ENCODE measurements at places on chromosomes 11 and 22. TPM values are rescaled to one million over a fixed set of nuclear protein-coding genes. Genes with fewer than 3 reads are reported as not detected.

DNA sequence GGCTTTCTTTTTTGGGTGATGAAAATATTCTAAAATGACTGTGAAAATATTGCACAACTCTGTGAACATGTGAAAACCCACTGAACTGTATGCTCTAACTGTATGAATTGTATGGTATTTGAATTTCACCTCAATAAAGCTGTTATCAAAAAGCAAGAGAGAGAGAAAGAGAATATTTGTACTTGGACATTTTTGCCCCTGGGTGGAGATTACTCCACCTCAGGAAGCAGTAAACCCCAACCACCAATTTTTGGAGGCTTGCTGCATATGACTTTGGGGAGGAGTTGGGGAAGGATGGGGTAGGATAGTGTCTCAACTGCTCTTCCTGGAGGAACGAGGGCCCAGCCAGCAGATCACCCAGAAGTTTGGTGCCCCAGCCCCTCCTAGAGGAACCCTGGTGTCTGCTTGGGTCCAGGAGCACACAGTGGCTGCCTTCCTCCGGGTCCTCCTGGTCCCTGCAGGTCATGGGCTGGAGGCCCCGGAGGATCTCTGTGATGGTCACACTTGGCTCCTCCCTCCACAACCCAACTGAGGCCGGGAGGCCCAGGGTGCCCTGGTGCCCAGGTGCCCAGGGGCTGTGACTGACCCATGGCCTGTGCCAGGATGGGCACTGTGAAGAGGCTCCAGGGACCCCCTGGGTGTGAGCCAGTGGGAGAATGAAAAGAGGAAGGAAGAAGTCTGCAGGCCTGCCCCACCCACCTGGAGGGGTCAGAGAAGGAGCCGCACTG, 15.3 kb upstream of the PICK1 start:
- no peak for DNase-seq

- no peak for DNase-seq
Observed at GRCh38 chr11:78741741-78742140, 167.1 kb upstream of the NARS2 start.

GRCh38 chr11:126105022-126105747, 42.5 kb upstream of the CDON start:
- DNase-seq, result no peak

- DNase-seq, result no peak
Observed at GRCh38 chr11:8250981-8251615, 12.6 kb downstream of the LMO1 start.

DNA sequence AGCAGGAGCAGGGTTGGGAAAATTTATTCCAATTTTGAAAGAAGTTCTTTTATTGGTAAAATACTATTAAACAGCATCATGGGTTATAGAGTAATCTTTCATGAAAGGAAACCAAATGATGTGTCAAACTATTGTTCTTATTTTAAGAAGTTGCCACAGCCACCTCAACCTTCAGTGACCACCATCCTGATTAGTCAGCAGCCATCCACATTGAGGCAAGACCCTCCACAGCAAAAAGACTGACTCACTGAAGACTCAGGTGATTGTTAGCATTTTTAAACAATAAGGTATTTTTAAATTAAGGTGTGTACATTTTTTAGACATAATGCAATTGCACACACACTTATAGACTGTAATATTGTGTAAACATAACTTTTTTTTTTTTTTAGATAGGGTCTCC, 3.7 kb upstream of the HEPHL1 start:
- DNase-seq, result no peak

DNA sequence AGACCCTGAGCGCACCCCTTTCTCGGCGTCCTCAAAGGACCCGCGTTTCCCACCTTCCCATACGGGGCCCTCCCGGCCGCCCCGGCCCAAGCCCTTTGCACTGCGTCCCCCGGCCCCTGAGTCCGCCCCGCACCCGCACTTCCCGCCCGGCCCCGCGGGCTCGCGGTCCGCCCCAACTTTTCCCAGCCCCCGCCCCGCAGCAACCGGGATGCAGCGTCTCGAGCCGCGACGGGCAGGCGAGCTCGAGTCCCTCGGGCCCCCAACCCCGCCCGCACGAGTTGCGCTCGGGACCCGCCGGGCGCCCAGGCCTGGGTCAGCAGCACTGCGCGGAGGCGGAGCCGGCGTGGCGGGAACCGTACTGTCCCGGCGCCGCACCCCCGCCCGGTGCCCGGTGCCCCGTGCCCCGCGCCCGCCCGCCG, 371 bp downstream of the SMCO4 start:
- DNase-seq, result no peak

GRCh38 chr22:37017356-37017755, 1.9 kb downstream of the TST start:
- DNase-seq, result no peak

DNA sequence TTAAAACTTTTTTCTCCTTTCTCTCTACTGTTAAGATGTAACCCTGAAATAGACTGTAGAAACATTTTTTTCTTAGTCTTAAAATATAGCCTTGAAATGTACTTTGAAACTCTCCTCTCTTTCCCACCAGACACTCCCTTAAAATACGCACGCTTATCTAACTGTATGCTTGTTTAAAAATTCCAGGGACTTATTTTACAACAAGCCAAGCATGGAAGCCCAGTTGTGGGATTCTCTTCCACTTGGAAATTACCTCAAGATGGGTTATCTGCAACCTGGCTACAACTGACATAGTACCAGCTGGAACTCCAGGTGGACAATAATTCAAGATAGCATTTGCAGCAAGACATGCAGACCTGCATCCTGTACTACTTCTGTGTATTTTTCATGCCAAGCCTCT, 12.1 kb upstream of the CHORDC1 start:
- DNase-seq, result no peak

DNA sequence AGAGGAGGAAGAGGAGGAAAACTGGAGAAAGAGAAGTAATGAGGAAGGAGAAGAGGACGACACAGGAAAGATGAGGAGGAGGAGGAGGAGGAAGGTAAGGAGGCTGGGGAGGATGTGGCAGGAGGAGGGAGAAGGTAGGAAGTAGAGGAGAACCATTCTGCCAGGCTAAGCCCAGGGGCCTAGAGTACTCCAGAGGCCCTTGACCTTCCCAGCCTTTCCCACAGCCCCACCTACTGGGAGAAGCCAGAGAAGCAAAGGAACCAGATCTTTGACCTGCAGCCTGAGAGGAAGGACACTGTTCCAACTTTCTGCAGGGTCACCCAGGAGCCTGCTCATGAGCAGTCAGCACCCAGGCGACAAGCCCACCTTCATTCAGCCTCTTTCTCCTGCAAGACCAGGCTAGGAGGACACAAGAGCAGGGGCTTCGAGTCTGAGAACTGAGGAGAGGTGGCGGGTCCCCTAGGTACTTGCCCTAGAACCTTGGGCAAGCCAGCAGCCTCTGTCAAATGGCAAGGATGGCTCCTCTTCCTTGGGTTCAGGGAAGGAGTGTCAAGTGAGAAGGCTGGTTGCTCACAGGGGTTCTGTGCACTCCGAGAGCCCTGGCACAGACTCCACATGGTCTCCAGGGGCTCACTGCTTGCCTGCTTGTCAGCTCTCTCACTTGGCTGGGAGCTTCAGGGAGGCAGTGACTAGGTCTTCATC, 27.9 kb upstream of the OAF start:
- no peak for DNase-seq

GRCh38 chr11:125053167-125053566, 9.9 kb upstream of the SLC37A2 start:
- DNase-seq, result no peak

- no peak for DNase-seq
Observed at GRCh38 chr11:126146454-126147192, 64.8 kb downstream of the RPUSD4 start.

PRG2 gene
- 0.26 TPM for total RNA-seq

SDF2L1 gene
- total RNA-seq, result 86.4 TPM

TESMIN gene
- total RNA-seq, result 8.2 TPM

SMIM38 gene
- total RNA-seq, result not detected

MPST gene
- 28.5 TPM for total RNA-seq

BAIAP2L2 gene
- 0.58 TPM for total RNA-seq

OR51I1 gene
- total RNA-seq, result not detected
